ENCODE measurements at places on chromosomes 2 and 18. TPM values are rescaled to one million over a fixed set of nuclear protein-coding genes. Genes with fewer than 3 reads are reported as not detected.

- DNase-seq, result no peak
These were observed 239.8 kb downstream of the BCL11A start for GRCh38 chr2:60313470-60314172.

Gene FBXO11
- 47.0 TPM for total RNA-seq

GRCh38 chr18:55106906-55107305 is 147.6 kb upstream of the CCDC68 start:
- DNase-seq, result no peak

Gene AFF3
- total RNA-seq, result 10.6 TPM

GRCh38 chr18:10682368-10682714 is 156.5 kb downstream of the NAPG start:
- no peak for DNase-seq

- peak; percentile 9 for DNase-seq
These were observed 110.2 kb upstream of the PIEZO2 start for GRCh38 chr18:11259469-11260150.

DNA sequence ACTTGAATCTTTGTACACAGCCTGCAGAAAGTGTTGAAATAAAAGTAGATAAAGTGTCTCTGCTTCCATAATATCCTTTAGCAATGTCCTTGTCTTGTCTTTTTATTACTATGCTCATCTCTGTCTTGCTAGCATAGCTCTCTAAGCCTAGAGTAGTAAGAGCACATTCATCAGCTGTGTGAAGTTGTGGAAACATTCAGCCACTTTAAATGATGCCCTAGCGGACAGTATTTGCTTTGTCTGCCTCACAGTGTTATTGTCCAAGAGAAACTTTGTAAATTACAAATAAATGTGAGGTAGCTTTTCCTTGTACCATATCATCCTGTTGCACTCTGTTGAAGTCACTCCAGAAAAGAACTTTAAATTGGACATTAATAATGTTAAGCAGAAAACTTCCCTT is 60.3 kb upstream of the TTC21B start:
- DNase-seq, result no peak

Gene ADGRF3
- total RNA-seq, result 0.34 TPM

Gene PRSS56
- not detected for total RNA-seq

DNA sequence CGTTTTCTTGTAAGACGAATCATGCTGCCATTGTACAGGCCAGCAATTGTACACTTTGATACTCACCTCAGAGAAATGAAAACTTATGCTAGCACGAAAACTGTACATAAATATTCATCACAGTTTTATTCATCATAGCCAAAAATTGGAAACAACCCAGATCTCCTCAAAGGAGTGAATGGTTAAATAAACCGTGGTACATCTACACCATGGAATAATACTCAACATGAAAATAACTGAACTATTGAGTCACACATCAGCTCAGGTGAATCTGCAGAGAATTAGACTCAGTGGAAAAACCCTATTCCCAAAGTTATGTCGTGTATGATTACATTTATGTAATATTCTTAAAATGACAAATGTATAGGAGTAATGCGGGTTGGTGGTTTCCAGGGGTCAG is 251.0 kb upstream of the HDAC4 start:
- DNase-seq, result no peak

Gene GAL3ST2
- total RNA-seq, result 50.8 TPM

- DNase-seq, result no peak
These were observed 44.9 kb upstream of the ORC2 start for GRCh38 chr2:201008296-201008829.
